NCI-H187 (cell line): ENCODE measurements at places on chromosomes 16 and 17.

DNA sequence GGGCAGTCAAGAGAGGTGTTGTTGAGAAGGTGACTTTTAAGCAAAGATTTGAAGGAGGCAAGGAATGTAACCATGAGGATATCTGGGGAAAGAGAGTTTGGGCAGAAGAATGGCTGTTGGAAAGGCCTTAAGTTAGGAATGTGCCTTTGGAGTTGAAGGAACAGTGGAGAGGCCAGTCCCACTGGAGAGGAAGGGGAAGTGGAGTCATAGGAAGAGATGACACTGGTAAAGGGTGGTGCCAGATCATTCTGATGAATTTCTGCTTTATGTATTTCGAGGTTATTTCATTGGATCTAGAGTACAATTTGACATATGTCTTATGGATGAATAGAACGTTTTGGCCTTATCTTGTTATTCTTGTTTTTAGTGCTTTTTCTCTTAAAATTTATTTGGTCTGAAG lies 93.5 kb downstream of the WWP2 start:
- no peak for DNase-seq

GRCh38 chr17:71760062-71760720 lies 360.6 kb upstream of the SOX9 start:
- DNase-seq = no peak

GRCh38 chr16:81636298-81636993 lies 142.6 kb upstream of the PLCG2 start:
- no peak for DNase-seq

- no peak for DNase-seq
Measured at GRCh38 chr16:4846503-4846900, 586 bp downstream of the GLYR1 start.

DNA sequence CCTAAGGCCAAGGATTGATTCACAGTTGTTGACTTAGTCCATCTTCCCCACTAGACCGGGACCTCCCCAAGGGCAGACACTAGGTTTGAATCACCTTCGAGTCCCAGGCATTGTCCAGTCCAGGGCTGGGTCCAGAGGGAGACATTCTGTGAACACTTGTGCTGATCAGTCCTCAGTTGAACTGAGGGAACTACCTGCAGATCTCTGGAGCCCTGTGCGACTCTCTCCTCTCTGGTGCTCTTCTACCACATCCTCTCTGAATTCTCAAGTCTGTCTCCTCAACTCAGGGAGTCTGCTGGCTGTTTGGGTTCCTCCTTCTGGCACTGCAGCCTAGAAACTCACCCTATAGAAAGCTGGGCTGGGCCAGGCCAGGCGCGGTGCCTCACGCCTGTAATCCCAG lies 10.8 kb downstream of the ZNF232 start:
- DNase-seq = no peak
